ENCODE measurements at places on chromosomes 4 and X.
A peak's percentile ranks its signal among the peaks of the same experiment; 100 is the strongest.

- no peak for DNase-seq
Observed at GRCh38 chr4:93501244-93501643, 327.3 kb upstream of the ATOH1 start.

GRCh38 chrX:68415316-68415715 lies 18.0 kb downstream of the OPHN1 start:
- no peak for DNase-seq

GRCh38 chr4:44016570-44017421 lies 431.8 kb downstream of the KCTD8 start:
- peak; percentile 89 for DNase-seq

- no peak for DNase-seq
Observed at GRCh38 chrX:46820391-46821100, 16.3 kb upstream of the RP2 start.

DNA sequence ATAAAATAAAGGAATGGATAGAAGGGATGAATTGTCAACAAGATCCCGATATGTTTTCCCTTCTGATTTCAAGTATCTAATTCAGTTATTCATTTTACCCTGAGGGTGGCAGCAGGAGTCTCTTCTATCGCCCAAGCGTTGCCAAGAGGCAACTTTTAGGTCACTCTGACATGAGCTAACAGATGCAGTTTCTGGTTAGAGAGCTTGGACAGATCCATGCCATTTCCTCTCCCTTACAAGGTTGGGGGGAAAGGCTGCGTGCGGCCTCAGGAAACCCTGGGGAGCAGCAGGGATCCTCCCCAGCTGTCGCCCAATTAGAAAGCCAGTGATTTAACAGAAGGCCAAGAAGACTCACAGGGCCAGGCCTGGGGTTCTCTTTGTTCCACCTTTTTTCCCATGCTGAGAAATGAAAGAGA lies 35.3 kb upstream of the WAS start:
- DNase-seq = peak; percentile 56

DNA sequence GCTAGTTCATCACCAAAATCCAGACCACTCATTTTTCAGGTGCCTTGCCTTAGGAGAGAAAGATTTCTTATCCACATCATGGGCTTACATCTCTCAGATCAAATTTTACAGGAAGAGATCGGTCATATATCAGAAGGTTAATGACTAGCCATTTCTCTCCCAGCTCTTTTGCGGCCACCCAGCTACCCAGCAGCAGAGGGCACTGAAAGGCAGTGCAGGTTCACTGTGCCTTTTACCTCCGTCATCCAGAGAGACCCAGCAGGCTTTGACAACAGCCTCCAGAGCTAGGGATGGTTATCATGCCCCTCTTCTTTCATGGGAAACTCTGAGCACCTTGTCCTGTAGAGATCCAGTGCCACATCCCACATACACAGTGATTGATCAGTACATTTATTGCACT lies 384.8 kb downstream of the AFF2 start:
- DNase-seq = peak; percentile 2

DNA sequence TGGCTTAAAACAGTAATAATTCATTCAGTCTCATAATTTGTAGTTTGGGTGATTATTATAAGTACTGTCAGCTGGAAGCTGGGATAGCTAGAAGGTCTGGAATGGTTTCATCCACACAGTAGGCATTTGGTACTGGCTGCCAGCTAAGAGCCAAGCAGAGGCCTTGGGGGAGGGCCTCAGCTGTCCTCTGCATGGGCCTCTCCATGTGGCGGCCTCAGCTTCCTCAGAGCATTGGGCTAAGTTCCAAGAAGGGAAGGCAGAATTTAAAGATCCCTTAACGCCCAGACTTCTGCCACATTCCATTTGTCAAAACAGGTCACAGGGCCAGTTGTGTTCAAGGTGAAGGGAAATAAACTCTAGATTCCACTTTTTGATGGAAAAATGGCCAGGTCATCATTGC lies 93.3 kb downstream of the NEUROG2 start:
- DNase-seq = no peak

GRCh38 chr4:48102303-48102702 lies 31.7 kb downstream of the TXK start:
- no peak for DNase-seq

DNA sequence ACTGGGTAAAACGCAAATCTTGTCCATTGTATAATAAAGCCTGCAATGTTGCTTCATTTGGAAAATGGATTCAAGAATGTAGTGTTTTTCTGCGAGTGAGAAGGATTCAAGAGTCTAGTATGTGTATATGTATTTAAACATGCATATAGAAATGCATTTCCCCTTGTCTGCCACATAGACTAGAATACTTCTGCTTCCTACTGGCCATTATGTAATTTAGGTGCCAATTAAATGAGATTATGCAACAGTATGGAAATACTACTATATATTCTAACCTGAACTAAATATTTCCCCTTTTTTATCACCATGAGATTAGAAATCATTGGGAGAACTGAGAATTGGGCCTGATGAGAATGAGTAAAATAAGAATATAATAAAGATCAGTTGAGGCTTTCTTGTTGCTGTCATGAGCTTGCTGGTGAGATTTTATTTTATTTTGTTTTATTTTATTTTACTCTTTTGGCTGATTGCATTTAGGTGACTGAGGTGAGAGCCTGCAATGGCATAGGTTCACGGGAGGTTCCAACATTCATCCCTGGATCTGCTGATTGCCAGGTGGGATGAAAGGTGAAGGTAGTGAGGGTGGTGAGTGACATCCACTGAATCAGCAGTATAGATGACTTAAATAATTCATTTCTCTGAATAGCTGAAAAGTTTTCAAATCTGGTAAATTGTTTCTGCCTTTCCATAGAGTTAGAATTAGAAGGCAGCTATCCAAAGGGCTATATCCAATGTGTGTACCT lies 95.6 kb upstream of the SLC4A4 start:
- no peak for DNase-seq

- no peak for DNase-seq
Observed at GRCh38 chrX:5718651-5719050, 510.0 kb downstream of the NLGN4X start.

DNA sequence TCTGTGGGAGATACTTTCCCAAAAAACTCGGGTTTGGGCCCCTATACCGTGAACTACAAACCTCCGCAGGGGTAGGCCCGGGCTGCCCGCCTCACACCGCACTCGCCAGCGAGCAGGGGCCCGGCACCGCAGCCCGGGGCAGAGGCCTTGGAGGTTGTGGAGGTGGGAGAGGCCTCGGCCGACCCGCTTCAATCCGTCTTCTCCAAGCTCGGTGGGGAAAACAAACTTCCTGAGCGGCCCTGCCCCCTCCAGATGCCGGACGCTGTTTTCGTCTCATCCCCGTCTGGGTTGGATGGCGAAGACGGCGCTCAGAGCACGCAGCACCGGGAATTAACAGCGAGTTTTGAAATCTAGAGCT lies 442 bp upstream of the MCUB start:
- DNase-seq = peak; percentile 65

DNA sequence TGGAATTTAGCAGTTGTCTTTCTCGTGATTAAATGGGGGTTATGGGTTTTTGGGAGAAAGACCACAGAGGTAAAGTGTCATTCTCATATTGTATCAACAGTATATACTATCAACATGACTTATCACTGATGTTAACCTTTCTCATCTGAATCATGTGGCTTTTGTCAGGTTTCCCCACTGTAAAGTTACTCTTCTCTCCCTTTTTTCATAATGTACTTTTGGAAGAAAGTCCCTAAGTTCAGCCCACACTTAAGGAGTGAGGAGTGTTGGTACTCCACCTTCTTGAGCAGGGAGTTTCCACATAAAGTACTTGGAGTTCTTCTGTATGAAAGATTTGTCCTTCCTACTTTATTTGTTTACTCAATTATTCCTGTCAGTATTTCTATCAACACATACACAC lies 169.9 kb downstream of the ZNF330 start:
- DNase-seq = no peak

GRCh38 chr4:155377276-155377675 lies 511 bp upstream of the MAP9 start:
- peak; percentile 88 for DNase-seq

DNA sequence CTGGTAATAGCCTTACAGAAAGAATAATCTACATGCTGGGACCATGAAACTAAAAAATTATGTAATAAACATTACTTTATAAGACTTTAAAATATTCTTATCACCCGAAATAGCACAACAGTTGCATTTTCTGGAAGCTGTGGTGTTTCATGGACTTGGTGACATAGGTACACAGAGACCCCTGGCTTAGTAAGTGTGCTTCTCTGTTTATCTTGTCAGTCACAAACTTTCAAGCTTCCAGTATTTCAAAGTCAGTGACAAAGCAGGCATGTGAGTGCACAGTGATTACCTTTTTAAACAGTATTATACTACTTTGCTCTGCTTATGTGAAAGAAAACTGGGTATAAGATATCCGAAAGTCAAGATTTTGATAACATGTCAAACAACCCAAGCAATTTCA lies 84.3 kb downstream of the PAPSS1 start:
- DNase-seq = no peak

DNA sequence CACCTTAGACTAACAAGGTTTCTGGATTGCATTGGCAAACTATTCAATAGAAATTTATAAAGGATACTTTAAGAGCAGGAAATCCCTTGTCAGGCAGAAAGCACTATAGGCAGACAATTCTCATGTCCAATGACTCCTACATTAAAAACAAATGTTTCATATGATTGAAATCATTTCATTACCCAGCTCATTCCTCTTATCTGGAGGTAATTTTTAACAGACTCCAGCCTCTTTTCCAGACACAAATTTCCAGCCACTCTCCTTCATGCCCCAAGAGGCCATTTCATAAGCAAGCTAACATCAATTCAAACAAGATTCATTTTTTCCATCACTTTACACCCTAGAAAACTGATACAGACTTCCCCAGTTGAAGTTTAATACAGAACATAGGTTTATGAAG lies 495.1 kb upstream of the FRG1 start:
- peak; percentile 9 for DNase-seq

- peak; percentile 65 for DNase-seq
Observed at GRCh38 chr4:103424853-103425252, 226.7 kb upstream of the CENPE start.

DNA sequence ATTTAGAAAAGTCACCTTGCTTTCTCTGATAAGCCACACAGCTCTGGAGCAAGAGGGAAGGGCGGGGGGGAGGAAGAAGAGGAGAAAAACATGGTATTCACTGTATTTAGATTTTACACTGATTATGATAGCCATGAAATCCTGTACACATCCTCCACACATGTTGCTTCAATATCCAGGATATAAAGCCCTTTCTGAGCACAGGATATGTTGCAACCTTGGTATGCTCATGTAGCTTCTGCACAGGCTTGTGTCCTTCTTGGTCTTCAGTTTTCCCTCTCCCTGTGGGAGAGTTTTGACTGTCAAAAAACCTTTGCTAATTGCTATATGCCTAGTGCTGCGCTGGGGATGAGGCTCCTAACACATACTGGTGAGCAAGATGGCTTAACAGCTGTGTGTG lies 61.9 kb upstream of the DAPP1 start:
- no peak for DNase-seq

DNA sequence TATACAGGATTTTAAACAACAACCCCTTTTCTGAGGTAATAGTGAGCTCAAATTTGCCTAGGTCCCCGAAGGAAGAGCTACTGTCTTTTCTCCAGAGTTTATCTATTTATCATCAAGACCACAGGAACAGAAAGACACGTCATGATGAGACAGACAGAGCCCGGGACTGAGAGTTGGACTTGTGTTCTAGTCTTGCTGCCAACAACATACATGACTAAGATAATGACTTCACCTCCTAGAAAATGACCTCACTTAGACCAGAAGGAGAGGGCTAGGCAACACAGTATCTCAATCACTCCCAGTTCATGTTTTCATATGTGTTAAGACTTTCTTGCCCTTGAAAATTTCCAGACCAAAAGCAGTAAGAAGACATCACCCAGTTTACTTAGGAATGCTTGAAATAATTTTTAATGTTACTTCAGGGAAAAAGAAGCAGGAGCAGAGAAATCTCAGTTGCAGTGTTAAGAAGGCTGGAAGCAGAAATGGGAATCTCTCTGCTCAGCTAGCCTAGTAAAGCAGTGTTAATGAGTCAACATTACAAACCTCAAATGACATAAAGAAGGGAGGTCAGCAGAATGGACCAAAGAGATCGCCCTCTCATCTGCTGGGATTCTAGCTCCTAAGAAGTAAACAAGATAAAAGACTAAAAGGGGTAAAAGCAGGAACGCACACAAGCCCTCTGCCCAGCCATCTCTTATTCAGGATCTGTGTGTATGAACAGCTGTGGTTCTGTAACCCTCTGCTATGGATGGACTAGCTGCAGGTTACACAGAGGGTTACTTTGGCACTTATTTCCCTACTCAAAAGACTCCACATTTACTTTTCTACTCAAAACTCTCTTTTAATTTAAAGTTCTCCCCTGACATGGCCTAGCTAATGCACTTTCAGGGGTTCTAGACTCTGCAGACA lies 24.8 kb downstream of the PDGFC start:
- peak; percentile 19 for DNase-seq

DNA sequence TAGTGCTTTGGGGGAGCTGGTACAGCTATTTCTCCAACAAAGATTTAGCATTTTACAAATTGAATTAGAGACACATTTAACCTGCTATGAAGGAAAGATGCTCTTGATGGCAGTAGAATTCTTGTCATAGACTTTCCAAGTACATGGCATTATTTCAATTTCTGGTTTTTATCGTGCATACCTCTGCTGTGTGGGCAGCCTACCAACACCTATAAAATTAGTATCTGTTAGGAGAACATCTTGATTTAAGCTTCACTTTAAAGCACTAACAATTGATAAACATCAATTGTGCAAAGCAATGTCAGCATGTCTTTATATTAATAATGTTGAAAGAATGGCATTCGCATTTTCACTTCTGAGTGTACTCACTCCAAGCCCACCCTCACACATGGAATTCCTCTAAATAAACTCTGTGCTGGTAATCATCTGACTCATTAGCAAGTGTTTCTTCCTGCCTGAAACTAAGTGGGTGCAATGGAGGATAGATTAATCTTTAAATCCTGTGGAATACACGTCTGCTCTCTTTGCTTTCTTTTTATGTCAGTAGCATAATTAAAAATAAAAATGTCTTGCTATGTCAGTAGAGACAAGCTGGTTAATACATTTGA lies 279.8 kb upstream of the MAGEB18 start:
- peak; percentile 36 for DNase-seq

DNA sequence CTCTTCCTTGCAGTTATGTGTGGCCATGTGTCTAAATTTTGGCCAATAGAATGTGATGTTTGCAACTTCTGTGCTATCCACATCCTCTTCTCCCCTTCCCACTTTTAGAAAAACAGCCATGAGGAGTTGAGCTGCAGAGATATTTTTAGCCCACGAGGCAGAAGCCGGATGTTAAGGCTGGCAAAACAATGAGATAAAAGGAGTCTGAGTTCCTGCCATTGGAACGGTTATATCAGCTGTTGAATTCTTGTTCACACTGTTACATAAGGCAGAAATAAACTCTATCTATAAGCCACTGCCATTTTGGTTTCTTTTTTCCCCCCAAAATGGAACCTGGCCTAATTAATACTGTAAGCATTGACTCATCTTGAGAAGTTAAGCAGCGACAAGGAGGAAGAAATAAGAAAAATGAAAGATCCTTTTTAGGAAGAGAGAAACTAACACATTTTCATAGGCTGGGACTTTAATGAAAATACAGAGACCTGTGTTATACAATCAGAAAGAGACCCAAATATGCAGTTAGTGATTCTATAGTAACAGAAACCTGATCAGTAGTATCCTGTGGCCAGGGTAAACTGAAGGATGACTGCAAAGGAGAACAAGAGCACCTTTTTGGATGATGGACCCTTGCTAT lies 200.5 kb downstream of the INPP4B start:
- DNase-seq = peak; percentile 46

GRCh38 chrX:153964105-153964504 lies 7.5 kb downstream of the HCFC1 start:
- no peak for DNase-seq

GRCh38 chr4:109574443-109574850 lies 14.4 kb downstream of the MCUB start:
- peak; percentile 59 for DNase-seq

- DNase-seq = peak; percentile 98
Observed at GRCh38 chr4:47692691-47693090, 145.2 kb downstream of the CORIN start.
